Activated CD4-positive, alpha-beta T cell treated with anti-CD3 and anti-CD28 coated beads for 36 hours (primary cell): ENCODE measurements at places on chromosomes 3 and 15.

- DNase-seq: no peak
Measured at GRCh38 chr3:172680684-172681083, 30.2 kb downstream of the NCEH1 start.

- DNase-seq: peak; percentile 34
Measured at GRCh38 chr3:24494618-24495325, at the start of gene THRB. THRB (minus strand) TSS chr3:24494850.

DNA sequence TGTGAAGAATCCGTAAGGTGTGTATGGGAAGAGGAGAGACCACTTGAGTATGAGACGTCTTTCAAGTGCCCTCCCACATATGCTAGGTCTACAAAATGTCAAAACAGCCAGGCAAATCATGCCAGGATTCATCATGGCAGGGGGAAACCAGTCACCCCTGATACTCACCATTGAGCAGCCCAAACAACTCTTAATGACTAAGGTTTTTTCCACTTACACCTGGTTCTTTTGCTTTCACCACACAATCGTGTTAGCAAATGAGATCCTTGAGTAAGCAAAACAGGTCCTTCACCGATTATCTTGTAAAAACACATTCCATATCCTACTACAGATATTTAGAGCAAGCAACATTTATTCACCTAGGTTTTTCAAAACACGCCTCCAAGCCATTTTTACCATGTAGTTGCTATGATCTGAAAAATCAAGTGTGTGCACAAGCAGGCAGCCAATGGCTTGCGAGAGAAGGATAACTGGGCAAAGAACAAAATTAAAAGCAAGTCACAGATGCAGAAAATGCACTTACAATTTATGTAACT is 177.5 kb upstream of the LPP start:
- peak; percentile 68 for DNase-seq

GRCh38 chr15:60204131-60204885 is 193.5 kb downstream of the ANXA2 start:
- DNase-seq: no peak
